Lung (tissue), 17 donors: ENCODE measurements at places on chromosomes 2 and 18.

GRCh38 chr18:79874553-79875530 lies 76.6 kb downstream of the SLC66A2 start:
- no peak overlapping the region for H3K4me3 ChIP-seq
- no peaks in the 10 kb centered on the region for H3K36me3 ChIP-seq
- DNase-seq: no peak
- no peaks in the 10 kb centered on the region for H3K4me1 ChIP-seq
- no peak overlapping the region for H3K27ac ChIP-seq

DNA sequence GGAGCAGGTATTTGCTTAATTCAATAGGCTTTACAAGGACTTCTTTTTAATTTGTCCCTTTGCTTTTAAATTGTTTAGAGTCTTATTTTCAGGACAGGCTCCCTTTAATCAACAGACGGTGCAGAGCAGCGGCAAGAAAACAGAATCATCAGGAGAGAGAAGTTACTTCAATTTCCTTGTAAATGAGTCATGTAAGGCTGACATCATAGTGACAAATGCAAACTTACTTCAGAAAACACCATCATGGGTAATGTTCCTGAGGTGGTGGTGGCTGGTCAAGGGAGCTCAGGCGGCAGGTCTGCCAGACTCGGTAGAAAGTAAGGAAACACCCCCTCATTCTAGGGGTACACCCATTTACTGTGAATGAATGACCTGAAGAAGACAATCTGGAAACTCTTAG lies 395.1 kb downstream of the FBXO15 start:
- H3K27ac ChIP-seq: no peak overlapping the region
- no peak for DNase-seq
- no peak overlapping the region for H3K4me3 ChIP-seq
- no peaks in the 10 kb centered on the region for H3K4me1 ChIP-seq

GRCh38 chr18:60248336-60249330 lies 123.9 kb downstream of the MC4R start:
- H3K4me3 ChIP-seq: no peak overlapping the region
- no peak for DNase-seq
- no peaks in the 10 kb centered on the region for H3K27me3 ChIP-seq
- H3K4me1 ChIP-seq: no peaks in the 10 kb centered on the region

DNA sequence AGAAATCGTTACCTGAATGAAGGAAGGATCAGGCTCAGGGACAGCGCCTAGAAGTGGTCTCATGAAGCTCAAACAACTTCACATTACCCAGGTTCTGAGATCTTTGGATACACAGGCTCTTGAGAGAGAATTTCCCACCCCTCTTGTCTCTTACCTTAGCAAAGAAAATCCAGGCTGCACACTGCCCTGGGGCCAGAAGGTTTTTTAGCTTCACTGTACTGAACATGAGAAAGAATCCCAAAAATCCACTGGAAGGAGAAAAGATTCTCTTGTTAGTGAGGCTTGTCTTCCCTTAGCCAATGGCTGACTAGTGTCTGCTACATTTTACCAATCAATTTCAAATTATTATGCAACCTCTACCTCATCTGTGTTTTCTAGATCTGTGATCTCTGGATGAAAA lies 101.0 kb upstream of the RIOK3 start:
- H3K36me3 ChIP-seq: peaks cover 10% of the 10 kb centered on the region
- no peak overlapping the region for H3K27ac ChIP-seq
- H3K4me3 ChIP-seq: no peak overlapping the region
- H3K4me1 ChIP-seq: peaks cover 4% of the 10 kb centered on the region
- DNase-seq: no peak

- H3K27me3 ChIP-seq: no peaks in the 10 kb centered on the region
- no peaks in the 10 kb centered on the region for H3K36me3 ChIP-seq
- no peak overlapping the region for H3K4me3 ChIP-seq
- no peak for DNase-seq
- no peak overlapping the region for H3K27ac ChIP-seq
- no peaks in the 10 kb centered on the region for H3K4me1 ChIP-seq
These were observed 92.5 kb downstream of the BARD1 start for GRCh38 chr2:214716811-214717560.
